PC-9 (cell line): ENCODE measurements at places on chromosomes 5 and 9.
A peak's percentile ranks its signal among the peaks of the same experiment; 100 is the strongest.

- no peaks in the 10 kb centered on the region for H3K36me3 ChIP-seq
- peak; percentile 49 for DNase-seq
- peaks cover 32% of the 10 kb centered on the region for H3K4me1 ChIP-seq
These were observed 845 bp upstream of the NR4A3 start for GRCh38 chr9:99820685-99821395.

- no peaks in the 10 kb centered on the region for H3K27me3 ChIP-seq
- no peaks in the 10 kb centered on the region for H3K4me1 ChIP-seq
- no peak overlapping the region for H3K27ac ChIP-seq
These were observed 563.0 kb downstream of the LRRC70 start for GRCh38 chr5:63141591-63141990.

- H3K4me3 ChIP-seq: no peak overlapping the region
- H3K4me1 ChIP-seq: no peaks in the 10 kb centered on the region
- no peaks in the 10 kb centered on the region for H3K27me3 ChIP-seq
- no peak overlapping the region for H3K27ac ChIP-seq
These were observed 1037.3 kb upstream of the ACO1 start for GRCh38 chr9:31347082-31347617.

DNA sequence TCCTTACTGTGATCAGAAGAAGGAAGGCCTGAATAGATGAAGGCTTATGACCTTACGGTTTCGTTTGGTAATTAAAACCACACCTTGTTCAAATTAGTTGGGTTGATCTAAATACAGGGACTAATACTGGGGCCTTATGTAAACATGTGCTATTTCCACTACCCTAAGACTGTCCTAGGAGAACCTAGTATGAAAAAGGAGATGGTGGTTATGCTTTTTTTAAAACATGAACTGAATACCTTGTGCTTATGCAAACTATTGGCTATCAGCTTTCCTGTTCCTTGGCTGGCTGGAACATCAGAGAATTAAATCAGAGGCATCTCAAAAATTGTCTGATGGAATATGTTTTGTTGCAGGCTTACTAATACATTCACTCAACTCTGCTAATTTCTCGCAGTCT is 3.9 kb downstream of the MYOT start:
- H3K4me3 ChIP-seq: no peak overlapping the region
- no peaks in the 10 kb centered on the region for H3K4me1 ChIP-seq
- no peaks in the 10 kb centered on the region for H3K36me3 ChIP-seq
- no peaks in the 10 kb centered on the region for H3K27me3 ChIP-seq
- DNase-seq: no peak

- no peaks in the 10 kb centered on the region for H3K27me3 ChIP-seq
- H3K27ac ChIP-seq: no peak overlapping the region
- peaks cover 8% of the 10 kb centered on the region; the same call in 1 of the 2 replicates for H3K36me3 ChIP-seq
- H3K4me1 ChIP-seq: no peaks in the 10 kb centered on the region
These were observed 16.2 kb downstream of the GPR21 start for GRCh38 chr9:123049589-123050222.

DNA sequence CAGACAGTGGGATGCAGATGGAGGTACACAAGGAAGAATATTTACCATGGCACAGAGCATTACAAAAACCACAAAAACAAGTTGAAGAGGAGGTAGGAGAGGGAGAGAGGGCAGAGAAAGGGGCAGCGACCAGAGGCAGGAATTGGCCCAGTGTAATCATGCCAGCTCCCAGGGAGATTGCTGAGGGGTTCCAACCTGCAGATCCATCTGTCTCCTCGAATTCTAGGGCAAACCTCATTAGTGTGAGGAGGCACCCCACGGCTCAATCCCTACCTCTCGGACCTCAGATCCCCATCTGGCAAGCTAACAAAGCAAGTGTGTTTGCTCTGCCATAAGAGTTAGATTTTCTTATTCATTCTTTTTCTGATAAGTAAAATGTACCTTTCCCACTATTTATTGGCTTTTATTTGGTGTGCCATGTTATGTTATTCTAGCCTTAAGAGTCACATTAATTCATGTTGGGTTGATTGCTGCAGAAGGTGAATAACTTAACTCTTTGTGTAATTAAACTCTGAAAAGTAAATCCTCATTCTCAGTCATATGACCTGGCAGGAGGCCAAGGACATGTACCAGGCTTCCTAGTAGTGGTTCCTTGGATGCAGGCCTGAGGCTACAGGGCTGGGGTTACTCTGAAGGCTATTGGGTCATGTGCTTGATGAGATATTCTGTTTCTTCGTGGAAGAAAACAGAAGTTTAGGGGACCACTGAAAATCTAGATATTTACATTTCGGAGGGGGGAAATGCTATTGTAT is 315.2 kb upstream of the ATP10B start:
- no peaks in the 10 kb centered on the region for H3K4me1 ChIP-seq
- H3K27ac ChIP-seq: no peak overlapping the region
- no peaks in the 10 kb centered on the region for H3K27me3 ChIP-seq
- no peak overlapping the region for H3K4me3 ChIP-seq
- H3K36me3 ChIP-seq: no peaks in the 10 kb centered on the region
- no peak for DNase-seq

DNA sequence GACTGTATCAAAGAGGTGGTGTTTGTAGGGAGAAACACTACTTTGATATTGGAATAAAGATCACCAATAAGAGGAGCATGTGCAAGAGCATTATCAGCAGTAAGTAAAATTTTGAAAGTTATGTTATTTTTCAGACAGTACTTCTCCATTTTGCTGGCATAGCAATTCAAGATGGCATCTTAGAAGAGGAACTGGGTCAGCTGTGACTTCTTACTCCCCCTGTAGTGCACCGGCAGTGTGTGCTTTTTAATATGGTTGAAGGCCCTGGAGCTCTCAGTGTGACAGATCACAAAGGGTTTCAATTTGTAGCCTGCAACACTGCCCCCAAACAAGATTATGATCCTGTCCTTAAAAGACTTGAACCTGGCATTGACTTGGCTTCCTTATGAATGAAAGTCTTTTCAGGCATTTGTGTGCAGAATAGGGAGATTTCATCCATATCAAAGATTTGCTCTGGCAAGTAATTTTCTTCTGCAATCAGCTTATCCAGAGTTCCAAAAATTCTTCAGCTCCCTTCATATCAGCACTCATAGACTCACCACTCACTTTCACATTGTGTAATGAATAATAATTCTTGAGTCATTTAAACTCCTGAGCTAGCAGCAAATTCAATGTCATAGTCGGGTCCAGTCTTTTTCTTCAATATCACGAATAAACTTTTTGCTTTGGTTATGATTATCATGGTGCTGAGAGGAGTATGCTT is 105.7 kb upstream of the MAMDC2 start:
- H3K27ac ChIP-seq: no peak overlapping the region
- no peaks in the 10 kb centered on the region for H3K27me3 ChIP-seq
- H3K4me1 ChIP-seq: no peaks in the 10 kb centered on the region

DNA sequence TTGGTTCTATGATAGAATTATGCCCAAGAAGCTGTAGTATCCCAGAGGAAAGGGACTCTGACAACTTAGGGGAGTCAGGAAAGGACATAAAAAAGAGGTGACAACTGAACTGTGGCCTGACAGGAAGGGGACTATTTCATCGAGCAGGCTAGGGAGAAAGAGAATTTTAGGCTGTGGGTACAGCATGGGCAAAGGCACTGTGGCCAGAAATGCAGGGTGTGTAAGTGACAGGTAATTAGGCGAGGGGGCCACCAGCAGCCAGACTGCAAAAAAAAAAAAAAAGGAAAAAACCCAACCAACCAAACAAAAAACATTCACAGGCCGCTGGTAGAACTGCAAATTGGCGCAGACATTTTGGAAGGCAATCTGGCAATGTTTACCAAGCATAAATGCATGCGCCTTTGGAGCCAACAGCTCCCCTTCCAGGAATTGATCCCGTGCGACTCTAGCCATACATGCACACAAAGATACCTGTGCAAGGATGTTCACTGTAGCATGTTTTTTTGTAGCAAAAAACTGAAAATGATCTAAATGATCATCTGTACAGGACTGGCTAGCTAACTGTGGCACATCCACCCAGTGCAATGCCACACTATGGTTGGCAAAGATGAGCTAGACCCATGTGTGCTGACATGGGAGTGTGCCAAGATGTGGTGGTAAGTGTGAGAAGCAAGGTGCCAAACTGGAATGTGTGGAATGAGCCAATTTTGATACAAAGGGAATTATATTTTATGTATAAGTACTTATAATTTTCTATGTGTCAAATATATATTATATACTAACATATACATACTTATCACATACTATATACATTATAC is 1.1 kb downstream of the EIF4E1B start:
- H3K27ac ChIP-seq: no peak overlapping the region
- H3K36me3 ChIP-seq: no peaks in the 10 kb centered on the region
- no peaks in the 10 kb centered on the region for H3K4me1 ChIP-seq

DNA sequence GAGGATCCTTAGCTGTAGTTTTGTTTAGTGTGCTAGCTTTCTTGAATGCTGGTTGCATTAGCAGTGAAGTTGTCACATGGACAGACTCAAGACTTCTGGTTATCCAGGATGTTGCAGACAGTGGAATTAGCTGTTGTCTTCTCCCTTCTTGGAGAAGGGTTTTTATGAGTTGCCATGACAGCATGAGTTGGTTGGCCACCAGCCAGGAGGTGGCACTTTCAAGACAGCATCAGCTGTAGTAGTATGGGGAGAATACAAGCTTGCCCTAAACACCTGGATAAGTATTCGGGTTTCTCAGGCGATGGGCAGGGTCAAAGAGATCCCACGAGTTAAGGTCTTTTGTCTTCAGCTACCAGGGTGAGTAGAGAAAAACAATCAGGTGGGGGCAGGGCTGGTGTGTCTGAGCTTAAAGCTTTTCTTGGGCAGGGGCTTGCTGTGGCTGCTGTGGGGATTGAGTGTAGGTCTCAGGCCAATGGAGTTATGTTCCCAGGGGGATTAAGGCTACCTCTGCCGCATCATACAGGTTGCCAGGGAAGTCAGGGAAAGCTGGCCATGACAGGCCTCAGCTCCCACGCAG is 7.7 kb upstream of the C5orf47 start:
- no peak overlapping the region for H3K27ac ChIP-seq
- H3K4me1 ChIP-seq: no peaks in the 10 kb centered on the region
- no peak for DNase-seq
- H3K36me3 ChIP-seq: no peaks in the 10 kb centered on the region

DNA sequence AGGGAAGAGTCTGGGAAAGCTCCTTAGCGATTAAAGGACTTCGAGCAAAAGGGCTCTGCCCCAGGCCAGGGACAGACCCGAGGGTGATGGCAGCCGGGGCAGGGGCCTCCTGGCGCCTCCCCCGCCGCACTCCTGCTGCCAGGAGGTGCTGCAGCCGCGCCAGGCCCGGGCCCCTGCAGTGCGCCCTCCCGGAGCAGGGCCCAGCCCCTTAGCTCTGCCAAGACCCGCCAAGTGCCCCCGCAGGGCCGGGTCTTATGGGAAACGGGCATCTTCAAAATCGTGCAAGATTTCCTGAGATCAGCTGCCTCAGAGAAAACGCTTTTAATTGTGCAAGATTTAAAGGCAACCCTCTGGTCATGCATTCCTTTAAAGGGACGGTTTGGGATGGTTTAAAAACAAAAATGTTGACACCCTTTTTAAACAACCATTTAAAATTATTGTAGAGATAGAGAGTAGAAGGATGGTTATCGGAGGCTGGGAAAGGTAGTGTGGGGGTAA is 52.4 kb downstream of the CDC14B start:
- H3K36me3 ChIP-seq: no peaks in the 10 kb centered on the region
- peak overlapping the region; percentile 92 for H3K27ac ChIP-seq
- DNase-seq: no peak
- H3K4me3 ChIP-seq: peak overlapping the region; percentile 88
